ENCODE measurements at places on chromosomes 2 and 18. TPM values are rescaled to one million over a fixed set of nuclear protein-coding genes. Genes with fewer than 3 reads are reported as not detected.

IL1RL1 gene
- 0.67 TPM for total RNA-seq

ALPI gene
- total RNA-seq = not detected

SERPINB12 gene
- total RNA-seq = not detected

ARHGAP15 gene
- not detected for total RNA-seq

KCTD1 gene
- total RNA-seq = 34.7 TPM

TAF1B gene
- total RNA-seq = 24.8 TPM
